ENCODE measurements at places on chromosomes 4 and X.

- no peak for DNase-seq
Observed at GRCh38 chrX:16547644-16548043, 102.3 kb upstream of the S100G start.

DNA sequence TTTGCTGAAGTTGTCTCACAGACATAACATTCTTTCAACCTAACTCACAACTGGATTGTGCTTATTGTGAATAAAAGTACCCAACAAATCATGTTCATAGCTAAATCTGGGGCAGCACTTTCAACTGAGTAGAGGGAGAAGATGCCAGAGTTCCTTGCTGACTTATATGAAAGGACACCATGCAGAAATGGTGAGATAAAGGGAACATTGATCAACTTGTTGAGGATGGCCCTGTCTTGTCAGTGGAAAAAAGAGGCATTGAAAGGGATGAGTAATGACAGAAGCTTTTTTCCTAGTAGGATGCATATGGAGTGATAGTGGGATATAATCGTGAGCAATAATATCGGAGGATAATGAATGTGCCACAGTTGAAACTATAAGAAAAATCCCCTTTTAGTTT, 221.7 kb downstream of the ARHGAP24 start:
- no peak for DNase-seq

DNA sequence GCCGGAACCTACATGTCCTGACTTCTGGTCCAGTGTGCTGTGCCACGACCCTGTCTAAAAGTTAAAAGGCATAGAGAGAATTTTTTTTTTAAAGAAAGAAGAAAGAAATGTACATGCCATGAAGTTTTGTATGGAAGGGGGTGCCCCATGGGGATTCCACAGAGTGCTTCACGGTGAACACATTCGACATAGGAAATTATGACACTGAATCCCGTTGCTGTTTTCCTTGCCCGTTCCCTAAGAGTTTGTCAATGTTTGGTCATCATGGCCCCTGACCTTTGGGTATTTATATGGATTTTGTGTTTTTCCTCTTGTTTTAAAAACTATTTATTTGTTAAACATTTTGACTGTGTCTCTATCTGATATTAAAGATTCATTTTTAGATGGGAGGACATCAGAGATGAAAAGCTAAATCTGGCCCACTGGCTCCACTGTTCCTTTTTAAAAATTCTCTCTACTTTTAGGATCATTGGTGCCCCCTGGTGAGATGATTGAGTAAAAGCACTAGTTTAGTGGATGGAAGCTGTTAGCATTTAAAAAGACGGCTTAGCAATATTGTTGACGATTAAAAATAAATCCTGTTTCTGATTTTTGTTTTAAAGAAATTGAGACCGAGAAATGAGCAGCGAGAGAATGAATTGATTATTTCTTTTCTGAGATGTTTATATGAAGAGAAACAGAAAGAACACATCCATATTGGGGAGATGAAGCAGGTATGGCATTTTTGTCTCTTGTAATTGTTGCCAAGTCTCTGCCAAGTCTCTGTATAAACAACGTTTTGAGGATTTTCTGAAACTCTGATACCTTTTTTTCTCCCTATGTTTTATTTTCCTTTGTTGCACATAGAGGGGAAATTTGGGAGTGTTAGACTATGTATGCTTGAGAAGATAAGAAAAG, 75.0 kb downstream of the PTTG2 start:
- peak; percentile 61 for DNase-seq

GRCh38 chr4:40448875-40449274, 113.7 kb downstream of the CHRNA9 start:
- DNase-seq: no peak

DNA sequence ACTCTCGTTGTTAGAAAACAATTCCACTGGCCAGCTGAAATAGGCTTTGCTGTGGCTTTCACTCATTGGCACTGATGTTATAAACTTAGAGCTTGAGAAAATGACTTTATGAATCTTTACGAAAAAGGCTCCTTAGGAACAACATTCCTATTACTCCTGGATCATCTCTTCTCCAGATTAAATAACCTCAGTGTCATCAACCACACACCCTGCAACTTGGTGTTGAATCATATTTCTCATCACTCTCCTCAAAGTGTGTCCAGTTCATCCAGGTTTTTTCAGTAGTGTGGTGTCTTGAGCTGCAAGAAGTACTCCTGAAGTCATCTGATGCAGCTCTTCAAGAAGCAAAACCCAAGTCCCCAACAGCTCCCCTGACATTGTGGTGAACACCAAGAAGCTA, 28.1 kb upstream of the ANOS1 start:
- no peak for DNase-seq

DNA sequence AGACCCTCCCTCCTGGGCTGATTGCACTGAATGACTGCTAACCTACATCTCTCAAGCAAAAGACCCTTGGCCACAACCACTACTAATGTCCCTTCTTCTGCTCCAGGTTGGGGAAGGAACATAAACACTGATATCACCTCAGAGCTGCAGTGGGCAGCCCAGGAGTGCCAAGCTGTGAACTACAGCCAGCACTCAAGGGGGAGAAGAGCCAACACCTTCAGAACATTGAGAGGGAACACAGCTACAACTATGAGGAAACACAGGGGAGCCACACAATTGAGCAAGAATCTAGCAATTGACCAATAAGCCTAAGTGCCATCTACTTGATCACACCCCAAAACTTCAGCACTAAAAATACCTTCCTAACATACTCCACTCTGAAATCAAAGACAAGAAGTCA, 222.8 kb downstream of the SPATA18 start:
- DNase-seq: no peak

- peak; percentile 10 for DNase-seq
Observed at GRCh38 chrX:25131055-25131454, 115.3 kb upstream of the ARX start.

- no peak for DNase-seq
Observed at GRCh38 chrX:1676866-1677265, 62.0 kb downstream of the ASMT start.

GRCh38 chrX:22081475-22082092, 49.5 kb downstream of the PHEX start:
- DNase-seq: peak; percentile 14

- DNase-seq: peak; percentile 58
Observed at GRCh38 chrX:153669174-153669890, 4.3 kb downstream of the PNCK start.

DNA sequence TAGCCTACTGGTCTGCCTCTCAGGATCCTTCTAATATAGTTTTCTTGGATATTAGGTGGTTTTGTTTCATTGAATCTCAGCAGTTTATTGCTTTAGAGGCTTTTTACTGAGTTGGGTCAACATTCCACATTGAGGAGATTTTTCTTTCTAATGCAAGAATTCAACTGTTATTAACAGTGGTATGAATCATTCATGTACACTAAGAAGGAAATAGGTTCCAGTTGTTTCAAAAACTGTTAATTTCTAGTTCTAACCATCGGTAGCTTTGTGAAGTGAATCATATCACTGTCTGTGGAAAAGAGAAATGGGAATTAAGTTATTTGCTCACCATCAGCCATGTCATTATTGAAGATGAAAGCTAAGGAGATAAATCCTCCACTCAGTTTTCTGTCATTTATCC, 331.5 kb downstream of the RPA4 start:
- no peak for DNase-seq

- DNase-seq: no peak
Observed at GRCh38 chr4:169098532-169098931, 88.5 kb upstream of the CBR4 start.

DNA sequence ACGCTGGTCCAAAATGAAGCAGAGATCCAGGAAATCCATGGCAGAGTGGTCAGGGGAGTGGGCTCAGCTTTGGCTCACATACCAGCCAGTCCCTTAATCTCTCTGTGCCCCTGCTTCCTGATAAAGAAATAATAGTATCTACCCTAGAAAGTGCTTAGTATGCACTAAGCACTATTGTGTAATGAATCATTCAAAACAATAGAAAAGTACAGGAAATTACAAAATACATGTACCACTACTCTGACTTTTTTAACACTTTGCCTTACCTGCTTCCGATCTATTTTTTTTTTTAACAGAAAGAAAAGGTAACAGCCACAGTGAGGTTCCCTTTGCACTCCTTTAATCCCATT, 49.9 kb downstream of the TBC1D9 start:
- no peak for DNase-seq

GRCh38 chrX:138664016-138664415, 47.5 kb downstream of the FGF13 start:
- no peak for DNase-seq

DNA sequence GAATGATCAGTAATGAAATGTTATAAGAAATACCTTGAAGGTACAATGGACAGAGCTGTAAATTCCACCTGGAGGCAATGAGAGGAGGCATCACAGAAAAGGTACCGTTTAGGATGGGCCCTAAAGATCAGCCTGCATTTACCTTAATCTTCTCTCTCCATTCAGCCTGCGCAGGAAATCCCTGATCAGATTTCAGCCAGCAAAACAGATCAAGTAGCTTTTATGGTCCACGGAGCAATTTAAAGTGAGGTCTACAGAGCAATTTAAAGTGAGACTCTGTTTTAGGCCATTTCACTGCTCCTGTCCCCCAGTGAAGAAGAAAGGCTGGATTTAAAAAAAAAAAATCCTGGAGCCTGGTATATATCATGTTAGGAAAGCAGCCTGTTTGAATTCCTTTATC, 195.1 kb upstream of the VCX start:
- DNase-seq: no peak

- DNase-seq: peak; percentile 91
Observed at GRCh38 chrX:49073601-49074575, at the start of gene PRAF2. PRAF2 (minus strand) TSS chrX:49074002; CDS start chrX:49073987, 15 bp downstream.

DNA sequence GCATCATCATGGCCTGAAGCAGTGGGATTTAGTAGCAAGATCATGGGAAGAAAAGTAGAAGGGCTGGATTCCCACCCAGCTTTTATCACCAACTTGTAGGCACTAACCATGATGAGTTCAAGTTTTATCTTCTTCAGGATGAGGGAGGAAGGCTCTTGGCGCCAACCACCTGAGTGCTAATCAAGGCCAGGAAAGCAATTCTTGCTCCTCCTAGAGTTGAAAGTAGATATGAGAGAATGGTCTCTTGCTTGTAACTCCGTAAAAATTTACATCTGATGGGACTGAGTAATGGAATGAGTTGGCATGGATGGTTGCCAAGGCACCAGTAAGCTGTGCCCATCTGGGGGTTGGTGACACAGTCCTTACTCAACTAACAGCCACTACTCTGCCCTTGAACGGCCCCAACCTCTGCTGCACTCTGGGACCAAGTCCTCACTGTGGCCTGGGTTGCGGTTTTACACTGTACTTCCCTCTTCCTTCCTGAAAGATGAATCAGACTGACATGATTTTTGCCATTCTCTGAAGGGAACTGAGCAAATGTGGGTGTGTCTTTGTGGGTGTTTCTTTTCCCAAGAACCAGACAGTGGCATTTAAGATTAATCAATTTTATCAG, 39.4 kb upstream of the NDP start:
- DNase-seq: peak; percentile 81

DNA sequence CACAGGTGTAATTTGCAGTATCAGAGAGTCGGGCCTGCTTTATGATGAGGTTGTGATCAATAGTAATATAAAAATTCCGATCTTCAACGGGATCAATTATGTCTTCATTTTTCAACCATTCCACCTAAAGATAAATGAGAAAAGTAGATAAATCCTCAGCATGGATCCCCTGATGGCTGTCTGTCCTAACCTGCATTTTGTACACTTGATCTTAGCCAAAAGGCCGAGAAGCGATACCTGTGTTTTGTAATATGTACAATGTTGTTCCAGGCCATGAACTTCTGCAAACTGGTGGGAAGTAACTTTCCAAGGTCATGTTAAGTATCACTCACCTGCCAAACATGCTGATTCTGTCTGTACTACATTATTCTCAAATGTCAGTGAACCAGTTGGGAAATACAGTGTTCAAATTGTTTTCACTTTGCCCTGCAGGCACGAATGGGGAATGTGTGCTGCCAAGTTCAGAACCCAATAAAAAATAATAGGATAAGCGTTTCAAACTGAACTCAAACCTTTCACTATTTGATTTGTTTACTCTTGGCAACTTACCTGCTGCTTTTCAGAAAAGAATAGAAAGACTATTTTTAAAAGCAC, 298.1 kb downstream of the UNC5C start:
- no peak for DNase-seq

GRCh38 chrX:119398974-119399771, at the start of gene SLC25A43:
SLC25A43 (plus strand) TSS chrX:119399336; CDS start chrX:119399404, 68 bp downstream.
- peak; percentile 49 for DNase-seq

DNA sequence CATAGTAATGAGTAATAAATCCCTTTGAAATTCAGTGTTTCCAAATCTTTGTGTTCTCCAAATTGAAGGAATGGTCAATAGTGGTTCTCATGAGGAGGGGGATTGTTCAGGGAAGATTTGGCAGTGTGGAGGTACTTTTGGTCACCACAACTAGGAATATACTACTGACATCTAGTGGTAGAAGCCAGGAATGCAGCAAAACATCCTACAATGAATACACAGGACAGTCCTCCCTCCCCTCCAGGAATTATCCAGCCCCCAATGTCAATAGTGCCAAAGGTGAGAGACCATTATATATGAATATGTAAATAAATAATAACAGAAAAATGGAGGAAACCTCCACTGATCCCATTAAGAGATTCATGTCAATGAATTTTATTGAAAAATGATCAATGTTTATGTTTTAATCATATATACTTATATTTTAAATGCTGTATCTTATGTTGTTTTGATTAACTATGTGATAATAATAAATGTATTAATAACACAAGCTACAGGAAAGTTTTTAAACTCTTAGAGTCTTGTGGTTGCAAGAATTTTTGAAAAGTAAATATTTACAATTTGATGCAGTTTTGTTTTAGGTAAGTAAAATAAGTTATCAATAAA, 14.4 kb upstream of the FAM9A start:
- DNase-seq: peak; percentile 17

DNA sequence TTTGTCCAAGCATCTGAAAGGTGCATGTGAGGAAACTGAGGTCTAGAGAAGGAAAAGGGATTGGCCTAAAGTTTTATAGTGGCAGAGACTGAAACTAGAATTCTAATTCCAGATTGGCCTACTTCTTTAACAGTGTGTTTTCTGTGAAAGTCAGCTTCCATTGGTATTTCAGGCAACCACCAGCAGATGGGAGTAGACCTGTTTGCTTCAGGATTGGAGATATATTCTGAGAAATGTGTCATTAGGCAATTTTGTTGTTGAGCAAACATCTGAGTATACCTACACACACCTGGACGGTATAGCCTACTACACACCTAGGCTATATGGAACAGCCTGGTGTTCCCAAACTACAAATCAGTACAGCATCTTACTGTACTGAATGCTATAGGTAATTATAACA, 207.3 kb upstream of the RADX start:
- DNase-seq: no peak

DNA sequence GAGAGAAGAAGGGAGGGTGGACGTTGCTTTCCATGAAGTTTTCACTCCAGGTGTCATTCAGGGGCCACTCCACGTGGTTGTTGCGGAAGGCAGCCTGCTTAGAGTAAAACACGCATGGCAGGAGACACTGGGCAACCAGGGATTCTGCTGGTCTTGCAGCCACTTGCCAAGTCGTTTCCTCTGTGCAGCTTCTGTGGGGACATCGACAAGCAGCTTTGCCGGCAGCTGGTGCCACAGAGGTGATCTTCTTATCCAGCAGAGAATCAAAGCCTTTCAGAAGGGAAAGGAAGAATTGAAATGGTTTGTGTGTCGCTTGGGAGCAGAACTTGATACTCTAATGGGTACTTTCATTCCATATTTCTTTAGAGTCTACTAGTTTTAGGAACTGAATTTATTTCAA, 867.1 kb upstream of the TENM3 start:
- DNase-seq: no peak

All from urothelium cell line (cell line).